ENCODE measurements at places on chromosomes 1 and 21.

DNA sequence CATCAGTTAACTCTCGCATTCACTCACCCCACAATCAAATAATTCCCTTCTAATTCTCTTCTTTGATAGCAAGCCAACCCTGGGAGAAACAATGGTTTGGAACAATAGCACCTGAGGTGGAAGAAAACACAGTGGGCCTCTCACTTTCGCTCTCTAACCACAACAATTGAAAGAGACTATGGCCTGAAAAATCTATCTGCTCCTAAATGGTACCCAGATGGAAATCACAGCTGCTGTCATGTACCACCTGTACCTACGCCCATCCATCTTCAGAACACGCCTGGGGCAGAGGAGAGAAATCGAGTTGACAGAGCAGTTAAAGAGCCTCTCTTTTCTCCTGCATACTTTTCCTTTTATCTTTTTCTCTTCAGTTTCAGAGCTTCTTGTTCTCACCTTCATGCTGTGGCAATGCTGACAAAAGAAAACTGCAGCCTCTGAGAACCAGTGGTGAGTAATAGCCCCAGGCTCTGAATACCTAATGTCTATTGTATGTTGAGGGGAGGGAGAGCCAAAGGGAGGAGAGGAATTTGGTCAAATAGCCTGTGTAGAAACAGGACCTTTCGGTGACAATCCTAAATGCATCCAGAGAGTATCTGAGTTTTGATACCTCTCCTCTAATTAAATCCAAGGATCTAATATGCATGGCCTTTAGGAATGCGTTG is 57.7 kb downstream of the ZC3H11B start:
- H3K4me1 ChIP-seq: no peaks in the 10 kb centered on the region
- H3K4me3 ChIP-seq: no peak overlapping the region
- H3K36me3 ChIP-seq: no peaks in the 10 kb centered on the region
- no peaks in the 10 kb centered on the region for H3K27me3 ChIP-seq
- DNase-seq: no peak

- H3K36me3 ChIP-seq: no peaks in the 10 kb centered on the region
- H3K27me3 ChIP-seq: no peaks in the 10 kb centered on the region
- no peak overlapping the region for H3K27ac ChIP-seq
- no peak overlapping the region for H3K4me3 ChIP-seq
These were observed 2.1 kb downstream of the SLAMF8 start for GRCh38 chr1:159828581-159829272.

DNA sequence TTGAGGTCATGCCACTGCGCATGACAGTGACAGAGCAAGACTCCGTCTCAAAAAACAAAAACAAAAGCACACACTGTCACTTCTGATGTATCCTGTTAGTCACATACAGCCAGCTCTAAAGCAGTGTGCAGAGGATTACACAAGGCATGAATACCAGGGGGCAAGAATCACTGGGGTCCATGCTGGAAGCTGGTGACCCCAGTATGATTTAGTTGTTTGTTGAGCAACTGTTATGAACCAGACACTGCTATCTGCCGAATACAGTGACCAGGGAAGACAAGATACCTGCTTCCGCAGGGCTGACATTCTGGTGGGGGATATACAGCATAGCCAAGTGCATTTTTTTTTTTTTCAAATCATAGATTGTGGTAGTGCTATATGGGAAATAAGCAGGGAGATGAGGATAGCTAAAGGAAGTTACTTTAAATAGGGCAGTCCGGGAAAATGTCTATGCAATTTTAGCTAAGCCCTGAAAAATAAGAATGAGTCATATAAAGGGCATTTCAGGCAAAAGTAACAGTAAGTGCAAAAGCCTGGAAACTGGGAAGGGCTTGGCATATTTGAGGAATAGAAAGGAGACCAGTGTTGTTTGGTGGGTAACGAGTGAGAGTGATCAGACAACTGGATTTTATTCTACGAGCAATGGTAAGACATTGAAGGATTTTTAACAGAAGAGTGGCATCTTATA is 69.7 kb downstream of the ADSS2 start:
- no peaks in the 10 kb centered on the region for H3K4me1 ChIP-seq
- H3K4me3 ChIP-seq: no peak overlapping the region
- DNase-seq: no peak
- H3K36me3 ChIP-seq: no peaks in the 10 kb centered on the region
- H3K27me3 ChIP-seq: no peaks in the 10 kb centered on the region

DNA sequence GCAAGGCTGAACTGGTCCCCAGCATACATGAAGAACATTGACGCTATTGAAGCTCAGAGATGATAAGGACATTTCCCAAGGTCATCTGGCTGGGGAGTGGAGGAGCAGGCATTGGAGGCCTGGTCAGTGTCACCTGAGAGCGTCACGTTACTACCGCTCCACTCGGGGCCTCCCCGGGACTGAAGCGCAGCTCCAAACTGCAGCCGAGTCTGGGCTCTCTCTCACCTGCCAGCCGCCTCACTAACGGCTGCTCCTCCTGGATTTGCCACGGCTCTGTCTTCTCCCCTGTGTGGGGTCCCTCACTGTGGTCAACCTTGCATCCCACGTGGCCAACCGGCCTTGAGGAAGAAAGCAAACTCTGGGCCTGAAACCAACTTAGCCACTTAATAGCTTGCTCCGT is 111.3 kb downstream of the ADSS2 start:
- no peaks in the 10 kb centered on the region for H3K36me3 ChIP-seq
- no peak for DNase-seq
- H3K27me3 ChIP-seq: no peaks in the 10 kb centered on the region
- peaks cover 4% of the 10 kb centered on the region for H3K4me1 ChIP-seq
- H3K4me3 ChIP-seq: no peak overlapping the region

DNA sequence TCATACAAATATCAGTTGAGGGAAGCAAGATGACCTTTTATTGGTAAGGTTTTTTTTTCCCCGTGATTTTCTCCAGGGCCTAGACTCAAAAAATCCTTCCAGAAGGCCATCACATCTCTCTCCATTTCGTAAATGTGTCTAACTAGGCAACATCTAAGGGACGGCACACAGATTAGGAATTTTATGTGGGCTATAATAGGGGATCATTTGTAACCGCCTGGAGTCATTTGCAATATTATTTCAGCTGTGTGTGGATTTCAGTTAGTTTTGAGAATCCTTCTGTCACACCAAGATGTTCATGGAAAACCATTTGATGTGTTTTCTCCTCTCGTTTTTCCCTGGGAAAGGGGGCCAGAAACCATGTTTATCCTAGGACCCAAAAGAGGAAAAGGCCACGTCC is 63.1 kb downstream of the ATP5PO start:
- no peaks in the 10 kb centered on the region for H3K27me3 ChIP-seq
- DNase-seq: no peak
- no peaks in the 10 kb centered on the region for H3K36me3 ChIP-seq
- H3K4me3 ChIP-seq: no peak overlapping the region
- no peak overlapping the region for H3K27ac ChIP-seq

DNA sequence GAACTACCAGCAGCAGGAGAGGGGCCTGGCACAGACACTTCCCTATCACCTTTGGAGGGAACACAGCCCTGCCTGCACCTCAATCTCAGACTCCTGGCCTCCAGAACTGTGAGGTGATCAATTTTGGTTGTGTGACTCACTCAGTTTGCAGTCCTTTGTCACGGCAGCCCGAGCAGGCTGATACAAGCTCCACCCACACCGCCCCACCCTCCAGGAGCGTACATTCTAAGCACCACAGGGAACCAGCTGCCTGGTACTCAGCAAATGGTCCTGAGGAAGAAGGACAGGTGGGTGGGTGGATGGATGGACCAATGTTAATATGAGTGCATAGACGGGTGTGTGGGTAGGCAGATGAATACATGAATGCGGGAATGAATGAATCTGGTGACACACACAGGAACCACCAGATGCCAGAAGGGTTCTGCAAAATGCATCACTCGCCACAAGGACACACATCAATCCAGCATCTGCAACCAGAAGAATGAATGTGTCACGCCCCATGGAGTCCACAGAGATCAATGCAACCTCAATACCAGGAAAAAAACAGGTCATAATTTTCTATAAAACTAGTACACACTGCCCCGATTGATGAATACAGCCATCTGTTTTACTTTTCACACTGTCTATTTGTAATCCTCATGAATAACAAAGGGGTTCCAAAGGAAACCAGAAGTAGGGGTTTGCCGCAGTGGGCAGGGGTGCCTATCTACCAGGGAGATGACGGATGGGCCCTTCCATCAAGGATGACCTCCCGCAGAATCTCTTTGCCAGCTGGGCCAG is 284.5 kb downstream of the NPHP4 start:
- no peaks in the 10 kb centered on the region for H3K4me1 ChIP-seq
- H3K36me3 ChIP-seq: no peaks in the 10 kb centered on the region
- H3K4me3 ChIP-seq: no peak overlapping the region
- H3K27me3 ChIP-seq: no peaks in the 10 kb centered on the region
- H3K27ac ChIP-seq: no peak overlapping the region

- H3K36me3 ChIP-seq: no peaks in the 10 kb centered on the region
- H3K4me1 ChIP-seq: peaks cover 32% of the 10 kb centered on the region
- no peak overlapping the region for H3K4me3 ChIP-seq
- DNase-seq: no peak
- no peak overlapping the region for H3K27ac ChIP-seq
- H3K27me3 ChIP-seq: no peaks in the 10 kb centered on the region
These were observed 104.9 kb upstream of the SOD1 start for GRCh38 chr21:31554511-31555022.

- H3K27me3 ChIP-seq: no peaks in the 10 kb centered on the region
- H3K4me3 ChIP-seq: no peak overlapping the region
- H3K4me1 ChIP-seq: no peaks in the 10 kb centered on the region
These were observed 313.5 kb downstream of the SMYD3 start for GRCh38 chr1:246193537-246193936.

DNA sequence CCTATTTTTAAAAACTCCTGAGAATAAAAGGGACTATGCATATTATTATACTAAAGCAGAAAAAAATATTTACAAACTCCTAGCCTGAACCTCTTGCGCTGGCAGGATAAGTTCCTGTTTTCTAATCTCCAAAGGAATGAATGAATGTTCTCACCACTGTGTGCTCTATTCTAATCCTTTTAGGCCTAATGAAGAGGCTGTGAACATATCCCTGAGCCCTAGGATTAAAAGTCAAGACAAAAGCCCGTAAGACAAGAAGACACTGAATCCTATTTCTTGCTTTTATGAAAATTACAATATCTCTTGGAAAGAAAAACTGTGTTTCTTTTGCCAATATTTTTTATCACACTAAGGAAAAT is 317.5 kb downstream of the HHAT start:
- no peak overlapping the region for H3K27ac ChIP-seq
- H3K4me1 ChIP-seq: peaks cover 14% of the 10 kb centered on the region
- no peaks in the 10 kb centered on the region for H3K36me3 ChIP-seq
- no peaks in the 10 kb centered on the region for H3K27me3 ChIP-seq
- no peak for DNase-seq

DNA sequence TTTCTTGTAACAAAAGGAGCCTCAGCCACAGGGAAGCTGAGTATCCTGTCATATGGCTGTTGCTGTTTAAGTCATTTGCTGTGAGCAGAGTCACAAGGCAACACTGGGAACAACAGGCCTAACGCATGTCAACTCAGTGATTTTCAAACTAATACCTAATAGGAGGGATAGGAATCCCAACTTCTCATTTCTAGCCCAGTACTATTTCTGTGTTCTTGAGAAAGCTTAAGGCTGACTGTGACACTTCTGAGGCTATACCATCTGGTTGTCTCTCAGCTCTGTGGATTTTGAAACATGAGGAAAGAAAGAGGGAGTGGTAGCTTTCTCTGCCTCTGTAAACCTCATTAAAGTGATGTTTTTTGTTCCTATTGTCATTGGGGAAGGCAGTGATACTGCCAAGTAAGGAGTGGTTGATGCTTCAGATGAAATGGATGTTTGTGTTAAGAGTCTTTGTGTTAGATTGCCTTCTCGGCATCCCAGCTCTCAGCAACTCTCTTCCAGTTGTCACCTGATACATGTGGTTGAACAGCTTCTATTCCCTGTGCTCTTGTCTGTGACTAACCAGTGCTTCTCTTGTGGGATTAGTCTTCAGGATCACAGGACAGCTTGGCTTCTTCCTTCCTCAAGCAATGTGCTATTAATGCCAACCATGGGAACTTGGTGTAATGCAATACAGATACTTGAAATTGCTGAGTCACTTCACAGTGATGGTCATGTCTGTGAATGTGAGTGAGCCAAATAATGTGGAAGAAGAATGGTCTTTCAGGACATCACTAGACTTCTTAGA is 166.8 kb upstream of the IVNS1ABP start:
- H3K27ac ChIP-seq: no peak overlapping the region
- no peak overlapping the region for H3K4me3 ChIP-seq
- no peak for DNase-seq
- H3K27me3 ChIP-seq: peaks cover 4% of the 10 kb centered on the region

GRCh38 chr1:10082785-10083479 is 50.2 kb downstream of the UBE4B start:
- H3K4me3 ChIP-seq: no peak overlapping the region
- H3K4me1 ChIP-seq: no peaks in the 10 kb centered on the region
- H3K36me3 ChIP-seq: peaks cover 10% of the 10 kb centered on the region
- DNase-seq: no peak
- H3K27ac ChIP-seq: no peak overlapping the region

GRCh38 chr1:34617321-34618118 is 137.3 kb upstream of the GJB5 start:
- H3K4me3 ChIP-seq: no peak overlapping the region
- H3K27ac ChIP-seq: no peak overlapping the region
- DNase-seq: no peak
- no peaks in the 10 kb centered on the region for H3K4me1 ChIP-seq
- no peaks in the 10 kb centered on the region for H3K36me3 ChIP-seq

DNA sequence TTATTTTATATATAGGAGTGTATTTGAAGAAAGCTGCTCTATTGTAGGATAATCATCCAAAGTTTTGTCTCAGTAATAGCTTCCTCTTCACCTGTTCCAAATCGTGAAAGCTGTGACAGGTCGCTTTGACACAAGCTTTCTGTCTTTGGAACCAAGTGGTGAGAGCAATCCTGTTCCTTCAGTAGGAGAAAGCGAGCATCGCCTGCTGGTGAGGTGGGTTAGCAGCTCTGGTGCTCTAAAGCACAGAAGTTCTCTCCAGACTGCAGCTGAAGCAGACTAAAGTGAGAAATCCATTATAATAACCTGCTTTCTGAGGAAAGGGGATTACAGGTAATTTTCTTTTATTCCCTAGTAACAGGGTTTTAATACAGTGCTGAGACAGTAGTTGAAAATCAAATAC is 803.8 kb downstream of the ADGRL2 start:
- H3K27me3 ChIP-seq: no peaks in the 10 kb centered on the region
- no peak overlapping the region for H3K27ac ChIP-seq
- DNase-seq: no peak

DNA sequence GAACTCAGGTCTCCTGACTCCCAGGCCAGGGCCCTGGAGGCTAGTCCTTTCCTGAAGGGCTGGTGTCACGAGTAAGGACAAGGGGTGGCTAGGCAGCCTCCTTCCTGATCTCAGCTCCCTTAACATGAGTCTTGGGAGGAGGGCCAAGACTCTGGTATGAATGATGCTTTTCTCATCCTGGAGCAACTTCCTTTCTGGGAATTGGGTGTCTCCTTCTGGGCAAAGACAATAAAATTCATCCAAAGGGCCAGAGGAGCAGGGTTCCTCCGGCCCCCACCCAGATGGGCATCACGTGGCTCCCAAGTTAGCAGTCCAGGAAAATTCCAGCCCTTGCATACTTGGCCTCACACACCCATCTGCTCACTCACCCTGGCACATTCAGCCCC is at the start of gene FAM167B:
TSS of gene FAM167B (plus strand) at position 335 of the 386 bp plus-strand sequence. CDS start 200 bp downstream, outside the sequence.
- H3K27me3 ChIP-seq: no peaks in the 10 kb centered on the region
- H3K27ac ChIP-seq: peak within 1 kb of the TSS; percentile 98
- no peak within 1 kb of the TSS for H3K4me3 ChIP-seq
- no peaks in the 10 kb centered on the region for H3K36me3 ChIP-seq

GRCh38 chr1:8077120-8077573 is 51.0 kb upstream of the ERRFI1 start:
- H3K4me3 ChIP-seq: no peak overlapping the region
- no peaks in the 10 kb centered on the region for H3K36me3 ChIP-seq
- H3K27me3 ChIP-seq: peaks cover 2% of the 10 kb centered on the region
- H3K4me1 ChIP-seq: no peaks in the 10 kb centered on the region
- no peak for DNase-seq
- H3K27ac ChIP-seq: no peak overlapping the region

Data from DND-41 (cell line).